Stimulated activated CD4-positive, alpha-beta T cell treated with anti-CD3 and anti-CD28 coated beads, Interleukin-1b, Interleukin-23, amount 100 ng/mL, for 24 hours (primary cell): ENCODE measurements at places on chromosomes 7 and 10.

GRCh38 chr10:36761121-36761520, 364.3 kb upstream of the ANKRD30A start:
- no peak for DNase-seq

- DNase-seq, result no peak
These were observed 97.9 kb downstream of the PLCE1 start for GRCh38 chr10:94091649-94092048.

- no peak for DNase-seq
These were observed 31.8 kb upstream of the IL15RA start for GRCh38 chr10:6009150-6009549.

GRCh38 chr10:62650411-62650810, 154.1 kb upstream of the ADO start:
- no peak for DNase-seq
